Activated naive CD4-positive, alpha-beta T cell treated with anti-CD3 and anti-CD28 coated beads, Interleukin-2, amount 50 U/mL, for 72 hours (primary cell): ENCODE measurements at places on chromosomes 4 and X. TPM values are rescaled to one million over a fixed set of nuclear protein-coding genes. Genes with fewer than 3 reads are reported as not detected.

The ANK2 gene
- 1.0 TPM for total RNA-seq

The DCAF12L2 gene
- not detected for total RNA-seq

The ABCG2 gene
- not detected for total RNA-seq

The ARHGEF38 gene
- total RNA-seq = not detected

The SRPK3 gene
- not detected for total RNA-seq
